GM23338 (cell line): ENCODE measurements at places on chromosomes 16 and 17.

GRCh38 chr17:29068818-29069217 lies 25.9 kb downstream of the PIPOX start:
- no peak for DNase-seq

DNA sequence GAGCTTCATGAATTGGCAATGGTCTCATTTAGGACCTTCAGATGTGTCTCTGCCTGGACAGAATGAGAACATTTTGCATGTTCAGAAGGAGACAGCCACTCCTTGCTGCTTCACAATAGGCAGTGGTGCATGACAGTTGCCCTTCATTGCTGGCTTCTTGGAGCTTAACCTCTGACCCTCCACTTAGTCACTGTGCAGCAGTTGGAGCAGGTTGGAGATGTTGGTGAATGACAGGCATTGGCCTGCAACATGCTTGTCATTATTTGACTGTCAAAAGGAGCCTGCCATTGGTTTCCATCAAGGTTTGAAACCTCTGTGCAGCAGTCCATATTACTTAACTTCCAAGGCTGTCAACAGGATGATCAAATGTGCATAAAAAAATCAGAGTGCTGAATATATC lies 22.7 kb downstream of the FTO start:
- no peak for DNase-seq

- peak; percentile 13 for DNase-seq
Observed at GRCh38 chr17:14784997-14785696, 480.0 kb downstream of the PMP22 start.

DNA sequence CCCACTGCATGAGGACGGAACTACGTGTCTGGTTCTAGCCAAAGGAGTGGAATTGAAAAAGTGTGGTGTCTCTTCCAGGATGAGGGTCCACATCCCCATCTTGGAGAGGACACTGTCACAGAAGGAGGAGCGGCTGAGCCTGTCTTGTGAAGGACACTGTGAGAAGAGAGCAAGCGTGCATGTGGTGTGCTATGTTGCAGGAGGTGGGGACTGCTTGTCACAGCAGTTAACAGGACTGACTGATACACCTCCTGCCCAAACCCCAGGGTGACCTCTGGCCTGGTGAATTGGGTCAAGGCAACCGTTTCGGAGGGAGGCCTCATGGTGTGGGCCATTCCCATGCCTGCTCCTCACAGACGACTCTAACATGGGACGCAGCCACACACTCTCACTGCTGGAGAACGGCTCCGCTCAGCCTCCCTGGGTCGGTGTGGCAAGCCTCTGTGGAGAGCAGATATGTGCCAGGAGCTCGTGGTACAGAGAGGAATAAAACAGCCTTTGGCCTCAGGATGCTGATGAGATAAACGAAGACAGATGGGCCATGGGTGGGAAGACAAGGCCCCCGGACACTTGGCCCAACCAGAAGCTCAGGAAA lies 56.4 kb upstream of the RBFOX3 start:
- no peak for DNase-seq

GRCh38 chr16:54568906-54569807 lies 282.6 kb upstream of the IRX3 start:
- no peak for DNase-seq

DNA sequence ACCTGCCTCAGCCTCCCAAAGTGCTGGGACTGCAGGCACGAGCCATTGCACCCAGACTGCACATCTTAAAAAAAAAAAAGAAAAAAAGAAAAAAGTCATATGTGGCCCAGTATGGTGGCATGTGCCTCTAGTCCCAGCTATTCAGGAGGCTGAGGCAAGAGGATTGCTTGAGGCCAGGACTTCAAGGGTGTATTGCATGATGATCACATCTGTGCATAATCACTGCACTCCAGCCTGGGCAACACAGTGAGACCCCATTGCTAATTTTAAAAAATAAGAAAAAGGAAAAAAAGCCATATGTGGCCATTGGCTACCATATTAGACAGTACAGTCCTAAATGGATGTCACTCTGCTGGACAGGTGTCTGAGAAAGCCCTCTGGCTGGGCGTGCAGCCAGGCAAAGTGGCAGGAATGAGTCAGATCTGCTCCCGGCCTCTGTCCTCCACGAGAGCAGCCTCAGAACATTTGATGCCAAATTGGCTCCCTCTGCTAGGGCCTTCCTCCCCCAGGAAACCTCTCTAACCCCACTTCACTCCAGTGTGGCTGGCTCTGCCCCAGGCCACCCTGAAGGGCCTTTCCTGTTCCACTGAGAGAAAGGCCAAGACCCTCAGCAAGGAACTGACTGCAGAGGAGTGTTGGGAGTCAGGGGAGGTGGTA lies 14.7 kb downstream of the CA7 start:
- no peak for DNase-seq

- DNase-seq: peak; percentile 80
Observed at GRCh38 chr16:85416228-85417109, 196.7 kb upstream of the GSE1 start.

DNA sequence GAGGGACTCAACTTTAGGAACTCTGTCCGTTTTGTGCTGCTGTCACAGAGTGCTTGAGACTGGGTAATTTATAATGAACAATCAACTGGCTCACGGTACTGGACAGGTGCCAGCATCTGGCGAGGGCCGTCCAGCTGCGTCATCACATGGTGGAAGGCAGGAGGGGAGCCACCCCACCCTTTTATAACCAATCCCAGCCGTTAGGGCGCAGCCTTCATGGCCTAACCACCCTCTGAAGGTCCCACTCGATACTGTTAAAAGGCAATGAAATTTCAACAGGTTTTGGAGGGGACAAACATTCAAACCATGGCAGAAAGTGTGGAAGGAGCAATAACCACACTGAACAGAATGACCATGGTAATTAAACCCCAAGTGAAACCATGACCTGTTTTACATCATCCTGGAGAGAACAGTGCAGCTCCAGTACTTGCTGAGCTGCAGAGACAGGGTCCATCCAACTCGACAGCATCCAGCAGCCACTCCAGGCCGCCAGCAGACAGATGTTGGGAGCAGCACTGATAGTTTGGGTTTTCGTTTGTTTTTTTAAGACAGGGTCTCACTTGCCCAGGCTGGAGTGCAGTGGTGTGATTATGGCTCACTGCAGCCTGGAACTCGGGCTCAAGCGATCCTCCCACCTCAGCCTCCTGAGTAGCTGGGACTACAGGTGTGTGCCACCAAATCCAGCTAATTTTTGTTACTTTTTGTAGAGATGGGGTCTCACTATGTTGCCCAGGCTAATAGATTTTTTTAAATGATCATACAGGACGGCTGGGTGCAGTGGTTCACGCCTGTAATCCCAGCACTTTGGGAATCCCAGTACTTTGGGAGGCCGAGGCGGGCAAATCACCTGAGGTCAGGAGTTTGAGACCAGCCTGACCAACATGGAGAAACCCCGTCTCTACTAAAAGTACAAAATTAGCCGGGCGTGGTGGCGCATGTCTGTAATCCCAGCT lies 11.0 kb downstream of the CHMP6 start:
- no peak for DNase-seq

- DNase-seq: no peak
Observed at GRCh38 chr16:66131156-66131807, 235.2 kb upstream of the CDH5 start.

- no peak for DNase-seq
Observed at GRCh38 chr17:27475070-27475673, 18.9 kb downstream of the KSR1 start.

DNA sequence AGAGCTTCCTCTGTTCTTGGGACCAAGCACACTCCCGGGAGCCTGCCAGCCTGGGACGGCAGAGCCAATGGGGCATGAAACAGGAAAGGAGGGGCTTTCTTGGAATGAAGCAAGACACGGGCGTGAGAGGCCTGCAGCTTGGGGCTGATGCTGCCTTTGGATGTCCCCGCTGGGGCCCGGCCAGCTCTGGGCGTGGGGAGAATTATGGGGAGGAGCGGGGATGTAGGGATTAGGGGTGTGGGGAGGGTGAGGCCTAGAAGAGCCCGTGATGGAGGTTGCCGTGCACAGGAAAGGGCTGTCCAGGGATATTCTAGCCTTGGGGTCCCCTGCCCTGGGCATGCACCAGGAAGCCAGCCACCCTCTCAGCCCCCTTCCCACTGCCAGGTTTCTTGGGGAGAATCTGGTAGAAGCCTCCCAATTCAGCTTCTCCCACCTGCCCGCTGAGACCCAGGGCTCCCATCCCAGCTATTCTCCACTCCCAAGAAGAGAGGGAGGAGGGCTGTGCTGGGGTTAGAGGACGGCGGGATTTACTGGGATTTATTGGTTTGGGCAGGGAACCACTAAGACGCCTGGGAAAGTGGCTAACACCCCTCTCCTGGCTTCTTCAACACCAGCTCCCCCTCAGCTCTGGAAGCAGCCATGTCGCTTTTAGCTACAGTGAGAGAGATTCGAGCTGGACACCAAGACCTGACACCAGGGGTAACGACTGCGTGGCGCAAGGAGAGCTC lies 20.0 kb upstream of the NXPH3 start:
- no peak for DNase-seq

DNA sequence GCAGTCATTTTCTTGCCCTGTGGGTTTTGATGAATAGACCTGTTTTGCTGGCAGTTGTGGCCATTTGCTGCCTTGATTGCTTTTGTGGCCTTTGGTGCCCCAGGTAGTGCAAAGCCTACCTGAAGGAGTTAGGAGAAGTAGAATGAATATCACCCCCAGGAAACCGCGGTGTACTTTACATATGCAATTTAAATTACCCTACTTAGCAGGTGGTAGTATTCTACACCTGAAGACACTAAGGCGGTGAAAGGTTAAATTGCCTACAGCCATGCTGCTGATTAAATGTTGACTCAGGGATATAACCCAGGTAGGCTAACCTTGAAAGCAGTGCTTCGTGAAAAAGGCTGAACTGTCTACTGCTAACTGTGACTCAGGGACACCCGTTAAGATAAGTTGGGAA lies 27.2 kb upstream of the WWOX start:
- DNase-seq: peak; percentile 90

GRCh38 chr17:31572341-31572740 lies 180.9 kb downstream of the RAB11FIP4 start:
- no peak for DNase-seq

- DNase-seq: no peak
Observed at GRCh38 chr17:41520821-41521521, 2.3 kb upstream of the KRT15 start.

DNA sequence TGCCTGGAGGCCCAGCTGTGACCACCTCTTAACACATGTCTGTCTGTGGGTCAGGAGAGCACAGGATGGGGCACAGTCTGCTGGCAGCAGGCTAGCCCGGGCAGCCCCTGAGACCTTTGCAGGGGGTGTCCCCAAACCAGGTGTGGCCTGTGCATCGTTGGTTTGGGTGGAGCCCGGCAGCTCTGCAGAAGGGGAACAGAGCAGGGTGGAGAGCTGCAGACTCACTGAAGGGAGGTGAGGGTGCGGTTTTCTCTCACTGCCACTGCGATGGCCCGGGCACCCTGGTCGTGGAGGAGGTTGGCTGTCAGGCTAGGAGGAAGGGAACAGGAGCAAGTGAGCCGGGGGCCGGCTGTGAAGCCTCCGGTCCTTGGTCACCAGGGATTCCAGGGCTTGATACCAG lies 28.8 kb downstream of the NLRC3 start:
- DNase-seq: no peak

DNA sequence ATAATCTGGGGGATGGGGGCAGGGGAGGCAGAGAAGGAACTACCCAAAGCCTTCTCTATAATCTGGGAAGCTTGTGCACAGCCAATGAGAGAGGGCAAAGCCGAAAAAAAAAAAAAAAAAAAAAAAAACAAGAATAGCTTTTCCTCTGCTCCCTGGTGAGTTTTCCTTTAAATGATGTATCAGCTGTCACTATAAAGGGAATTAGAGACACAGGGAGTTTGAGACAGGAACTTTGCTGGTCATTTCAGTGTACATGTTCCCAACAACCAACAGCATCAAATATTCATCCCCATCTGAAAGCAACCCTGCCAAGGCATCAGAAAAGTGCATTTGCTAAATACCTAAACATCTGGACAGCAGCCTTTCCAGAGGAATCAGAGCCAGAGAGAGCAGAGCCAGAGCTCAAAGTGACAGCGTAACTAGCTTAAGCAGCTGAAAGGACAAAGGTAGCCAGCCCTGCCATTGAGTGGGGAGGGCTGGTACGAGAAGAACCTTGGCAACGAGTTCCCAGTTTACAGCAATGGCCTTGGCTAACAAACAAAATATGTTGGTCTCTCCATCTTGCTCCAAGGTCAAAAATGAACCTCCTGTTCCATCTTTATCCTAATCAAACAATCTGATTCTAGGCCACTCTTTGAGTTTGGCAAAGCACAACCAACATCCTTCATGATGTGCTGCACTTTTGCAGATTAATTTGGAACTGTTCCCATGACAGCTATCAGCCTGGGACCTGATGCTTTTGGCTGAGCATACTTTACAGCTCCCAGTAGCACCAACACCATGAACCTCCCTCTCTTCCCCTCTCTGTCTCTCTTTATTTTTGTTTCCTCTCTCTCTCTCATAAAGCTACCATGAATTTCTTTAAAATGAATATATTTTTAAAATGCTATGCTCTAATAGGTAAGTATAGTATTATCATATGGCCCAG lies 143.7 kb upstream of the GNAO1 start:
- DNase-seq: no peak

- peak; percentile 34 for DNase-seq
Observed at GRCh38 chr17:34110315-34110714, 144.8 kb upstream of the CCL2 start.

DNA sequence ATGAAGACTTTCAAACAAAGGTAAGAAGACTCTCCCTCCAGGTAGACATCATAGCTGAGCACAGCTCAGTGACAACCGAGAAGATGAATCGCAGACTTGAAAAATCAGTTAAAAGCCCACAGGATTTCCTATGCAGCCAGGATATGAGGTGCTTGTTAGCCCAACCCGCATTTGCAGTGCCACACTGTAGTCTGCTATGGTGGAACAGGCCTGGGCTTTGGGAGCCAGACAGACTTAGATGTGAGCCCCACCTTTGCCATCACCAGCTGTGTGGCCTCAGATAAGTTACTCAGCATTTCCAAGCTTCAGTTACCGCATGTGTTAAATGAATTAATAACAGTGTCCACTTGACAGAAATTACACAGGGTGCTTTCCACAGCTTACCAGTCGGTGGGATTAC lies 204.4 kb upstream of the HS3ST3A1 start:
- no peak for DNase-seq

GRCh38 chr16:22386976-22387375 lies 12.6 kb upstream of the CDR2 start:
- no peak for DNase-seq

DNA sequence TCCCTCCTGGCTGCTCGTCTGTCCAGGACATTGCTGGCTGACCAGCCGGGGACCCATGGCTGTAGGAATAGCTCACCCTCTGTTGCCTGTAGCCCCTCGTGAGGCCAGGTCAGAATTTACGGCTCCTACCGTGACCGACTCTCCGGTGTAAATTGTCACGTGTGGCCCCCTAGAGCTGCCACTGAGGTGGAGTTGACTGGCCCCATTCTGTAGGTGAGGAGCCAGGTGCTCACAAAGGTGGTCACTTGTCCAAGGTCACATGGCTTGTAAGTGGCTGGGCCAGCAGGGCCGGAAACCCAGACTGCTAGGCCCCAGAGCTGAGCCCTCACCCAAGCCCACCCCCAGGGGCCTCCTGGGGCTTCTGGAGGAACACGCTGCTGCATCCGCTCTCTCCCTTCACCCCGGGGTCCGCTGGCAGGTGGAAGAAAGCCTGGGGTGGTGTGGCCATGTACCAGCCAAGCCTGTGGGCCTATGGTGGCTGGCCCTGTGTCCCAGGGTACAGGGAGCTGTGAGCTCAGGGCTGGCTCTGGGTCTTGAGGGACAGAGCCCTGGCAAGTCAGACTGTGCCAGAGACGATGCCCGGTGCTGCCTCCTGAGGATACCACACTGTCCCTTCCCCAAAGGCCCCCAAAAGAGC lies 120.7 kb downstream of the RAB11FIP4 start:
- DNase-seq: no peak

GRCh38 chr17:13541032-13541480 lies 60.7 kb downstream of the HS3ST3A1 start:
- DNase-seq: no peak
